Epithelial cell of proximal tubule (primary cell): ENCODE measurements at places on chromosomes 11 and 22. TPM values are rescaled to one million over a fixed set of nuclear protein-coding genes. Genes with fewer than 3 reads are reported as not detected.

The MPEG1 gene
- not detected in 2 replicates for total RNA-seq

The GTSE1 gene
- total RNA-seq = 18.2 and 35.8 TPM in 2 replicates

The PRG3 gene
- total RNA-seq = not detected in 2 replicates

- DNase-seq = peak; percentile 83
Observed at GRCh38 chr11:131924457-131925201, 554.2 kb downstream of the NTM start.

DNA sequence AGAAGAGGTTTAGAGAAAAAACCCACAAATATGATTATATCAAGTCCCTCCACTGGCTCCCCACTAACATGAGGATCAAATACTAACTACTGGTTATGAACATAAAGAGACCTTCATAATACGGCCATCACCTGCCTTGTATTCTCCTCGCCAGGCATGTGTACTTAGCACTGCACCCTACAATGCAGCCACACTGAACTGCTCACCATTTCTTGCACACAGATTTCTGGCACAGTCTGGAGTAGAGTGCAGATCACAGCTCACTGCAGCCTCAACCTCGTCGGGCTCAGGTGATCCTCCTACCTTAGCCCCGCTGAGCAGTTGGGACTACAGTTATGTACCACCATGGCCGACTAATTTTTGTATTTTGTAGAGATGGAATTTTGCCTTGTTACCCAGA lies 13.1 kb downstream of the OSBP start:
- no peak for DNase-seq
